Mesothelial cell of epicardium (in vitro differentiated cells): ENCODE measurements at places on chromosomes 5 and 9.

- H3K4me3 ChIP-seq = no peak overlapping the region
- DNase-seq = no peak
- no peaks in the 10 kb centered on the region for H3K36me3 ChIP-seq
- no peaks in the 10 kb centered on the region for H3K27me3 ChIP-seq
- peak overlapping the region; percentile 87 for H3K27ac ChIP-seq
These were observed 287.1 kb upstream of the ZNF462 start for GRCh38 chr9:106575823-106576222.

DNA sequence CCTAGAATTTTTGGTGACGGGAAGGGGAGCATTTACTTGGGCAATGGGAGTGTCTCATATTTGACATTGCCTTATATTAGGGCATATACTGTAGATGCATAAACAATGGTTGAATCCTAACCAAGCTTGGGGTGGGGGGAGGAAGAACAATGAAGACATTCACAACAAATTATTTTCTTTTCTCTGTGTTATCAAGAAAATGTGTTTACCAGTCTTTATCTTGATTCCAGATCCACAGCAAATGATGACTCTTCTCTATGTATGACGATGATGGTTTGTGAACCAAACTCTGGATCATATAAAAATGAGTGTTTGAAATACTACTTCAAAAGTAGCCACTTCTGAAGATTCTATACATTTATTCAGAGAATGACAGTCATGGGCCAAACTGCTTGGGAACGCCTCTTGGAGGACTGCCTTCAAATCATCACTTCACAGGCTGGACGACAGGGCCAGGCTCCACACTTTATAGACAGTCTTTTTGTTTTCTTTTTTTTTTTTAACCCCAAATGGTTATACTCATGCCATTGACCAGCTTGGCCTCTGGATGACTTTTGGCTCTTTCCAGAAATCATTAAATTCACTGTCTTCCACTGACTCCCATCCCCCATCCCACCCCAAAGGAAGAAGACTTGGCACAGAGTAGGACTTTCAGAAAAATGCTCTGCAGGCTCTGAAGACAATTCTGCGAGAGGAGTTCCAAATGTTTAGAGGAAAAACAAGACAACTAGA is 123.8 kb upstream of the LIFR start:
- H3K27ac ChIP-seq = no peak overlapping the region
- H3K36me3 ChIP-seq = no peaks in the 10 kb centered on the region
- DNase-seq = no peak
- no peaks in the 10 kb centered on the region for H3K27me3 ChIP-seq
- H3K4me1 ChIP-seq = no peaks in the 10 kb centered on the region

- H3K36me3 ChIP-seq = no peaks in the 10 kb centered on the region
- H3K27ac ChIP-seq = no peak overlapping the region
- no peak for DNase-seq
- H3K4me1 ChIP-seq = no peaks in the 10 kb centered on the region
- H3K27me3 ChIP-seq = peaks cover 4% of the 10 kb centered on the region
These were observed 72.1 kb downstream of the TENT4A start for GRCh38 chr5:6785161-6785860.

GRCh38 chr9:90141723-90142122 is 500.9 kb downstream of the DIRAS2 start:
- no peaks in the 10 kb centered on the region for H3K4me1 ChIP-seq
- no peak overlapping the region for H3K27ac ChIP-seq
- H3K36me3 ChIP-seq = no peaks in the 10 kb centered on the region
- no peak for DNase-seq
- H3K4me3 ChIP-seq = no peak overlapping the region

- peaks cover 69% of the 10 kb centered on the region for H3K27me3 ChIP-seq
- no peak for DNase-seq
- no peaks in the 10 kb centered on the region for H3K4me1 ChIP-seq
- no peaks in the 10 kb centered on the region for H3K36me3 ChIP-seq
- H3K4me3 ChIP-seq = no peak overlapping the region
These were observed 22.1 kb downstream of the HRH2 start for GRCh38 chr5:175680020-175680419.

- peak overlapping the region; percentile 52 for H3K4me3 ChIP-seq
- peaks cover 13% of the 10 kb centered on the region for H3K4me1 ChIP-seq
- no peak for DNase-seq
- peaks cover 17% of the 10 kb centered on the region for H3K27me3 ChIP-seq
- peaks cover 3% of the 10 kb centered on the region for H3K36me3 ChIP-seq
These were observed 1.5 kb downstream of the NSMF start for GRCh38 chr9:137457406-137458193.

- no peak for DNase-seq
- H3K27me3 ChIP-seq = peaks cover 8% of the 10 kb centered on the region
- H3K4me1 ChIP-seq = peaks cover 20% of the 10 kb centered on the region
These were observed 6.4 kb upstream of the GLIS3 start for GRCh38 chr9:4306066-4306776.
